ENCODE measurements at places on chromosomes 7 and 10.

DNA sequence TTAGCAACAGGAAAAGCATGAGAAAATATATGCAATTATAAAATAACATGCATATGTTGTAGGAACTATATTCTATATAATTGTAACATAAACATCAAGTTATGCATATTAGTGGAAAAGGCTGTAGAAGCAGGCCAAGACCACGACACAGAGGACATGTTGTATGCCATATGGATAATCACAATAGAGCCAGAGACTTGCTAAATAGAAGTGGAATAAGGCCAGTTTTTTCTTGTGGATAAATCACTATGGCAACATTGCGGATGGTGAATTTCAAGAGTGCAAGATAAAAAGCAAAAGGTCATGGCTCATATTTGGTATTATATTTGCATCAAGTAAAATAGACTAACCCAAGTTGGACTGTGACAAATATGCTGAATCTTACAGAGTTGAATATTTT is 93.0 kb downstream of the PCDH15 start:
- DNase-seq: no peak

DNA sequence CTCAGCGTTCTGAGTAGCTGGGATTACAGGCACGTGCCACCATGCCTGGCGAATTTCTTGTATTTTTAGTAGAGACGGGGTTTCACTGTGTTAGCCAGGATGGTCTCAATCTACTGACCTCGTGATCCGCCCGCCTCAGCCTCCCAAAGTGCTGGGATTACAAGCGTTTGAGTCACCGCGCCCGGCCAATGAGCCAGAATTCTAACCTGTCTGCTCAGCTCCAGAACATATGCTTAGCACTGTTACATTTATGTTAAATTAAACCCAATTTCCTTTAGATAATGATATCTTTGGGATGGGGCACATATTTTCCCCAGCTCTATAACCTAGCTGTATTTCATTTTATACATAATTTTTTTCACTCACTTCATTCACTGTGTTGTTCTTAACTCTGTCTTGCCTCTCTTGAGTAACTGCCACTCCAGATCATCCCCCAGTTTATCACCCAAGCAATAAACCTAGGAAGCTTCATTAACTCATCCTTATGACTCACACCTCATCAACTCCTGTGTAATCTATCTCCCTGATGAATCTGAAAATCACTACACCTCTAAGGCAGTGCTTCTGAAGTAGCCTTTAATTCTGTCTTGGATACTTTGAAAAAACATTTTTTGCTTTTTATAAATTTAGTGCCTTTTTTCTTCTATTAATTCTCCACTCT is 559.7 kb upstream of the ZWINT start:
- no peak for DNase-seq

GRCh38 chr10:8876171-8876570 is 821.7 kb downstream of the GATA3 start:
- no peak for DNase-seq

DNA sequence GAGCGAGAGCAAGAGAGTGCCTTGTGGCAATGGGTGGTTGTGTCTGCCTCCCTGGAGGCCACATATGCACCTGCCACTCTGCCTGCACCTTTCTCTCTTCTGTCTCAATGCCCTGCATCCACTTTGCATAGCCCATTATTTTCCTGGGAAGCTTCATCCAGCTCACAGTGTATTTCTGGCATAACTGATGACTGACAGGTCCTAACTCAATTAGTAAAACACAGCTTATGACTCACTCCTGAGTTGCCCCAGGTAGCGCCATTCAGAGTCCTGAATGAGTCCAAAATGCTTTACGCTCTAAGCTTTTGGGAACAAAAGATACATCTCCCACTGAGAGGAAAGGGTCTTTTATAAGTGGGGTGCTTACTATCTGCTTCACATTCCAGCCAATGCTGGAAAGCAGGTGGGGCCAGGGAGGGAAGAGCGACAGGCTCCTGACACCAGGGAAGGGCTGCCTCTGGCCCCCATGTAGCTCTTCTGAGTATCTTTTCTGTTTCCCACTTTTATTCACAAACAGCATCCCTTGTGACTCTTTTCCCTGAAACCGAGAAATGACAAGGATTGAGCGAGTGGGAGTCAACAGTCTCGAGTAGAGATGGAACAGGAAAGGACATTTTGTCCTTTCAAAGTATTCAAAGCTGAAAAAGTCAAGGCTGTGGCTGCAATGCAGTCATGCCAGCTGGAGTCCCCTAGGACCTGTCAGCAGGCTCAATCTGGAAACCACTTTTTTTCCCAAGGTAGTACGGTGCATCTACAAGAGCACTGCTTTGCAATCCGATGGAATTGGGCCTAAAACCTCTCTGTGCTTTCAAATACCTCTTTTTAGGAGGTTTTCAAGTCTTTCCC is 479.3 kb upstream of the PODXL start:
- no peak for DNase-seq

DNA sequence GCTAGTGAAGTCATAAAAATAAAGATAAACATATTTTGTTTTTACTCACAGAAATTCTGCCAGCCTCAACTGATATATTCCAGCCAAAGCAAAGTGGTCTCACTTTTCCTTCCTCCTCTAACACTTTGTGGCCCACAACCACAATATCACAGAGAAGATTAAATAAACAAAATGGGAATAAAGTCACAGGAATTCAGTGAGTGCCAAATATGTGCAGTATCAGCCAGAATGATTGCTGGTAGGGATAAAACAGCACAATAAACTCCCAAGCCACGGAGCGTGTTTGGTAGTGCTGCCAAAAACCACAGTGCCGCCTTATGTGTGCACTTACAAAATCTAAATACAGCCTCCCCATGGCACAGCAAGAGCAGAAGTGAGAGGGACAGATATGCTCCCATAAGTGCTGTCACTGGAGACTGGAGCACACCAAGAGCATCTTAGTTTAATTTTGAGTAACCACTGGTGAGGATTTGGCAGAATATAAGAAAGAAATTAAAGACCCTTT is 155.8 kb downstream of the POM121L12 start:
- DNase-seq: no peak

- DNase-seq: peak; percentile 5
These were observed 74.3 kb downstream of the NKX6-2 start for GRCh38 chr10:132711613-132712121.

DNA sequence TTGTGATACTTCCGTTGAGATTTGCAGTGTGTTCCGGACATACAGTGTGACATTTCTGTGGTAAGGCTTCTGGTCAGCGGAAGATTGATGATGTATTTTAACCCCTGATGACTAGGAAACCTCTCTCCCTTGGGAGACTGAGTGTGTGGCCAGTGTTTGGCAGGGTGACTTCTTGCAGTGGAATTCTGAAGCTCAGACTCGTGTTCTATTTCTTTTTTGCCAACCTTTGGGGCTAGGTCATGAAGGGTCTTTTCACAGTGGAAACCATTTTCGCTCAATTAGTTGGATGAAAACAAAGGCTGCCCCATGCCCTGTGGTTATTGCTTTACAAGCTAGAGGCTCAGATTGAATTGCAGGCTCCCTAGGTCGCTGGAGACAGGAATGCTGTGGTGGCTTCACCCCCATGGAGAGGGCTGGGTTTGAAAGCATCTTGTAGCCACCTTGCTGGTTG is 288.9 kb downstream of the BBS9 start:
- no peak for DNase-seq

GRCh38 chr10:127259347-127259746 is 63.0 kb upstream of the INSYN2A start:
- DNase-seq: no peak
